Bone marrow (tissue), 2 donors: ENCODE measurements at places on chromosomes 5 and 9.

- no peak for DNase-seq
Measured at GRCh38 chr5:30932273-30933017, 261.0 kb upstream of the CDH6 start.

GRCh38 chr9:105311306-105311705, 66.9 kb downstream of the SLC44A1 start:
- DNase-seq: no peak

GRCh38 chr9:134562146-134562849, 79.3 kb upstream of the COL5A1 start:
- DNase-seq: no peak

GRCh38 chr5:126998895-126999570, 31.3 kb downstream of the MARCHF3 start:
- no peak for DNase-seq

DNA sequence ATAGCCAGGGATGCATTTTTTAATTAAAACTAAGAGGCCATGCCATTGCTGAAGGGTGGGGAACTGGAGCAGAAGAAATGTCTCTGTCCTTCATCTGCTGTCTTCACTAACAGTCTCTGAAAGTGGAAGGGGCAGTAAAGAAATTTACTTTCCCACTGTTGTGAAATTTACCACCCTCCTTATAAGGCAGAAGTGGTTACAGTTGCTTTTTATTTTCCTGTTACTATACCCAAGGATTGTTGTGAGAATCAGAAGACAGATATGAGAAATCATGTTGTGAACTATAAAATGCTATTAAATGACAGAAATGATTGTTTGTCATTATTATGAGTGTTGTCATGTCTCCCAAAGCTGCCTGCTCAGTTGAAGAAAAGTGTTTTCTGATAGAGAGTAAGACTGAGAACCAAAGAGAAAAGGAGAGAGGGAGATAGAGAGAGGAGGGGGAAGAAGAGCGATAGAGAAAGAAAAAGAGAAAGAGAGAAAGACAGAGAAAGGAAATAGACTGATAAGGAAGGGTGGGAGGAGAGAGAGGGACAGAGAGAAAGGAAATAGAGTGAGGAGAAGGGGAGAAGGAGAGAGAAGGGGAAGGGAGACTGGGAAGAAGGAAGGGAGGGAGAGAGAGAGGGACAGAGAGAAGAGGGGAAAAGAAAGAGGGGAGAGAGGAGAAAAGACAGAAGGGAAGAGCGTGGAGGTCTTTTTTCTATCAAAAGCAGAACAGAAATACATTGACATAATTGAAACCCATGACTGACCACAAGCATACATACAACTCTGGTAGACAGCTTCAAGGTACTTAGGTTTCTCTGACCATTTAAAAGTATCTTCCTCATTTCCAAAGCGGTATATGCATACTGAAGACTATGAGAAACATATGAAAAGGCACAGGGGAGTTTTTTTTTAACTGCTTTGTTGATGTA, 22.5 kb downstream of the SEC61B start:
- DNase-seq: no peak

GRCh38 chr9:130597228-130597627, 17.9 kb downstream of the FUBP3 start:
- no peak for DNase-seq

DNA sequence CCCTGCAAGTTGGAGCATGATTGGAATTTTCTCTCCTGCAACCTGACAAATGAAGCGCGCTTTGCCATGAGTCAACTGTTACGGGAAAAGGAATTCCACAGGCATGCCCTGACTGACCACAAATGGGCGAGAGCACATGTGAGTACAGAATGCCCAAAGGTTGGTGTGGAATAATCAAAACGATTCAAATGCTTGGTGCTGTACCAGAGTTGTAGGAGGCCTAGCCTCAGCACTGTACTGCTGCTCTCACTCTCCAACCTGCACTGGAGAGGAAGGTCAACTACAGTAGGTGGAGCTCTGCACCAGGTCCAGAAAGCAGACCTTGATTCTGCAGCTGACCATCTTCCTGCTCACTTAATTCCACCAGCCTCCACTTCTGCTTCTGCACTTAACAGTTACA, 406.9 kb upstream of the ACTBL2 start:
- no peak for DNase-seq

- no peak for DNase-seq
Measured at GRCh38 chr9:111873901-111874300, 22.7 kb upstream of the UGCG start.

GRCh38 chr5:67383451-67383850, 186.9 kb upstream of the CD180 start:
- DNase-seq: no peak

GRCh38 chr5:178545176-178545575, 45.0 kb downstream of the COL23A1 start:
- no peak for DNase-seq

GRCh38 chr5:14724633-14725032, 60.1 kb downstream of the OTULIN start:
- DNase-seq: no peak

DNA sequence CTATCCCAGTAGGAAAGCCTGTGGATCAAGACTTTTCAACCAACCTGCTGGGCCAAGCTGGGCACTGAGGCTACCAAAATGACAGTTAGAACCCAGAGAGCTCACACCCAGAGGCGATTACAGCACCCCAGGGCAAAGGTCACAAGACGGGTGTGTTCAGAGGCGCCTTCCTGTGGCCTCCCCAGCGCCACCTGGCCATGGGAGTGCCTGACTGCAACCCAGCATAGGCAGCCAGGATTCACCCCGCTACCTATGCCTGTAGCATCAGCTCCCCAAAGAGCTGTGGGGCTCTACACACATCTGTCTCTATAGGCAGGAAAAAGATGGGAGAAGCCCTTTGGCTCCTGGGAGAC, 33.5 kb downstream of the PDGFRB start:
- DNase-seq: no peak

DNA sequence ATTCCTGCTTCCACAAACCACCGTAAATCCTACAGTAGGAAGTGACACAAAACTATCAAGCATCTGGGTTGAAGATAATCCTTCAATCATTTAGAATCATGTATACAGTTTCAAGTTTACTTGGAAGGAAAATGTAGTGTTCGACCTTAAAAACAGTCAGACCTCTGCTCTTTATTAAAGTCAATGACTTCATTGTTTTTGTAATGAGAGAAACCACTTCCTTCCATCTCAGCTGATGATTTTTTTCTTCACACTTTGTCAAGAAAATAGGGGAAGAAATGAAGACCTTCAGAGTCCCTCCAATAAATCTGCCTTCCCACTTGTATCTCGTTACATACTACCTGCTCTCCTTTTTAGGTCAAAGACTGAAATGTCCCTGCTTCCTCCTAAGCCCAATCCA, 30.1 kb downstream of the TUSC1 start:
- DNase-seq: no peak

- DNase-seq: no peak
Measured at GRCh38 chr5:137935190-137935589, 45.9 kb downstream of the PKD2L2 start.

DNA sequence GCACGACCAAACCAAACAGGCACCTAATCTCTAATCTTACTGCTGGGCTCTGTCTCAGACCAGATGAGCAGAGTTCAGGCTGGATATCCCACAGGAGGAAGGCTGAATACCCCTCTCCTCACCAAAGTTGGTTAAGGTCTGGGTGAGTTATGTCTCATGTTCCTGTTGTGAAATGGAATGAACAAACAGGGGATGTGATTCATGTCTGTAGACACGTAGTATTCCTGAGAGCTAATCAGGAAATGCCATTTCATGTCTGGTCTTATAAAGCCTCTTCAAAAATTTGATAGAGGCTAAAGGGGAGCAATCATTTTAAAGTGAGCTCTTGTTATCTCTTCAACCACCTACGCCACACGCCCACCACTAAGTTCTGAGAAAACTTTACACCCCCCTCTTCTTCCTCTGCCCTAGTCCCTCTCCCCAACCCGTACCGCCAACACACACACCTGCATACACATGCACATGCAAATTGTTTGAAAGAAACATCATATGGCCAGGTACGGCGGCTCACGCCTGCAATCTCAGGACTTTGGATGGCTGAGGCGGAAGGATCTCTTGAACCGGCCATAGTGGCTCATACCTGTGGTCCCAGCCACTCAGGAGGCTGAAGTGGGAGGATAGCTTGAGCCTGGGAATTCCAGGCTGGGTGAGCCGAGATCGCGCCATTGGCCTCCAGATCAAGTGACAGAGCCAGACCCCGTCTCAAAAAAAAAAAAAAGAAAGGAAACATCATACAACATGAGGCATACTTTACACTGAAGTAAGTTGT, 69.8 kb upstream of the RAI14 start:
- DNase-seq: no peak
